Testis (tissue), 5 donors: ENCODE measurements at places on chromosomes 2 and 18. TPM values are rescaled to one million over a fixed set of nuclear protein-coding genes. Genes with fewer than 3 reads are reported as not detected.

DNA sequence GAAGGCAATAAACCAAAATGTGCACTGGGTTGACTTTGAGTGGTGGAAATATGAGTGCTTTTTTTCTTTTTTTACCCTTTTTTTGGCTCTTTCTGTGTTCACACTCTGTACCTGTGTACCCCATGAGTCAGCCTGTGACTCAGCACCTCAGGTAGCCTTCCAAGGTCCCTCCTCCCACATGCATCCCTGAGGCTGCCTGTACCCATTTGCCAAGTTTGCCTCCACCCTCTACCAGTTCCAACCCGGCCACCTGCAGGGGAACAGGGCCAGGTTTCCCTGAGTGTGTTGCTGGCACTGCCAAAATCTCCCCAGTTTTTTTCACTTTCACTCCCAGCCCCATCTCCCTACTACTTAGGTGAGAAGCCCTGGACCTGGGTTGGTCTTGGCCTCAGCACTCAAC is 14.0 kb downstream of the CXCR1 start:
- no peak for DNase-seq

GRCh38 chr2:106886916-106887758 is 1.2 kb upstream of the ST6GAL2 start:
- peak; percentile 73 for DNase-seq

ANO7 gene
- polyA plus RNA-seq = 1.2 TPM

SCN1A gene
- 0.04 TPM for polyA plus RNA-seq

KCNG2 gene
- polyA plus RNA-seq = 0.50 TPM

LBX2 gene
- 0.33 TPM for polyA plus RNA-seq

CDCA7 gene
- polyA plus RNA-seq = 10.8 TPM

PSMA8 gene
- 36.1 TPM for polyA plus RNA-seq

DNA sequence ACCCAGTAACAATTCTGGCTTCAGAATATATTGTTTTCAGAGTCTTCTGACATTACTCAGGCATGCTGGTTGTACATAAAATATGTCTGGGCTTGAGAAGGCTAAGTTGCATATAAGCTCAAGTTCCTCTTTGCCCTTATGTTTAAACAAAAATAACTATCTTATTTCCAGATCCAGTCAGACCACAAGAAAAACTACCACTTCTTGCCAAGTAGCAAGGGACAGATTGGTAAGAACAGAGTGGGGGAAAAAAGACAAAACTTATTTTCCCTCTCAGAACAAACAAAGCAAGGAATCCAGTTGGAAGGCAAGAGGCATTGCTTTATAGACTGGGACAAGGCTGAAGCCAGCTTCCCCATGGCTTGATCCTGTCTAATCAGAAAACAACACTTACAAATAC is 1036.7 kb upstream of the CELF4 start:
- DNase-seq = no peak

- DNase-seq = no peak
Observed at GRCh38 chr2:121505005-121505404, 25.7 kb upstream of the RNU4ATAC start.

TFPI gene
- 13.5 TPM for polyA plus RNA-seq

MEX3C gene
- polyA plus RNA-seq = 254 TPM

DNA sequence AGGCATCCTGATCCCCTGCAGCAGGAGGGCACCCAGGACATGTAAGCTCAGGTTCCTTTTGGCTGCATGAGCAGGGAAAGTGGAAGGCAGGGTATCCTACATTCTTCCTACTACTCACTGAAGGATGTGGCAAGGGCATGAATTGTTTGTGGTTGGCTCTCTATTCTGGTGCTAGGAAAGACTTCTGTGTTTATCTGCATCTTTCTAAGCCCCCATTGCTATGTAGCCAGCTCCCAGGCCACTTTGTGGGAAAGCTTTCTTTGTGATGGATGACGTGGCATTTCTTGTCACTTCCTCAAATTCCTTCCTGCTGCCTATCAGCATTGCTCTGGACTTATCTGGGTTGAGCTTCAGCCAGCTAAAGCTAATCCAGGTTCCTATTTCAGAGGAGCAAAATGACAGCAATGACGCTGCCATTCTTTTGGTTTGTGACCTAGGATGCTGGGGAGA is 46.2 kb downstream of the MEIS1 start:
- no peak for DNase-seq

DNA sequence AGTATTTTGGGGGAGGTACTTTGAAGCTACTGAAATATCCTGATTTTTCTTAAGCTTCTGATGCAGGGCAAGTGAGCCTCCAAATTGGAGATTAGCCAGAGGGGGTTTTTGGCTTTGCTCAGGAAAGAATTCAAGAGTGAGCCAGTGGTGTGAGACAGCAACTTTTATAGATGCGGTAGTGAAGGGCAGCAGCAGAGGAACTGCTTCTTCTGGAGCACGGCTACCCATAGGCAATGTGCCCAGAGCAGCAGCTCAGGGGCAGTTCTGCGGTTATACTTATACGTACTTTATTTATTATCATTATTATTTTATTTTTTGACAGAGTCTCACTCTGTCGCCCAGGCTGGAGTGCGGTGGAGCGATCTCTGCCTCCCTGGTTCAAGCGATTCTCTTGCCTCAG is 19.8 kb upstream of the NT5DC4 start:
- DNase-seq = no peak

DNA sequence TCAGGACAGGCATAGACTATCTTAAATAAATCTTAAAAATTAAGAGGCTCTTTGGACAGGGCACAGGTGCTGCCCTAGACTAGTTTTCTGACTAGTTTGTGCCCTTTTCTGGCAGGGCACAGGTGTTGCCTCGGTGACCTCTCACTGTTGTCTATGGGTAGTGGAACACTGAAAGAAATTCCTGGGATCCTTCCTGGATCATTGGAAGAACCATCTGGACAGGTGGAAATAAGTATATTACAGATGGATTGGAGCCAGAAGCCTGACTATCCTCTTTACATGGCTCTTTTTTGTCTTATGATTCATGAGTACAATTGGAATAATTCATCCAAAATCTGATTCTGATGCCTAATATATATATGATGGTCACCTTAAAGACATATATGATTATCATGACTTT is 286.6 kb downstream of the RIT2 start:
- no peak for DNase-seq

- no peak for DNase-seq
Observed at GRCh38 chr18:76672627-76673026, 149.7 kb upstream of the ZNF236 start.

RGPD4 gene
- polyA plus RNA-seq = 2.7 TPM

KDM3A gene
- 126 TPM for polyA plus RNA-seq

SKOR2 gene
- 0.59 TPM for polyA plus RNA-seq

DNA sequence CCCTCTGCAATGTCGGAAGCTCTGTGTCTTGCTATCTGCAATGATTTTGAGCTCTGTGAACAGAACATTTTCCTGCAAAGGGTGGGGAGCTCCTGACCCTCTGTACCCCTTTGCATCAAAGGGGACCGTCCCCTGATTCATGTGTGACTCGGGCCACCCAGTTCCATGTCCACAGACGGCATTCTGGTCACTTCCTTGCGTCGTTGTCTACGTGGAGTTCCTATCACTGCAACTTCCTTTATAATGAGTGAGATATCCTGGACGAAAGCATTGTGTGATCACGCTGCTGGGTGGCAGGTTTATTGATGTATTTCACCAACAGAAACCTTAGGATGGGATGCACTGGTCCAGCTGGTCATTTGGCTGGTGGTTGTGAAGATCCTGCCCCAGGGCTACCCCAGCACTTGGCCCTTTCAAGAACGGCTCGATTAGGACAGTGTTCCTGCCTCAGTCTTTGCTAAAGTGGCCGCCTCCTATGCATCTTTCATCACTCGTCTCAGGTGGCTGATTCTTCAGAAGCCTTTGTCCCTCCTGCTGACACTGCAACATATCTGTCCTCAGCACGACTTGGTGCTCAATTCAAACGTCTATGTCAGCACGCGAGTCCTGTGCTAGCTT is 202.7 kb downstream of the ACKR3 start:
- no peak for DNase-seq

DSEL gene
- 2.7 TPM for polyA plus RNA-seq

DNA sequence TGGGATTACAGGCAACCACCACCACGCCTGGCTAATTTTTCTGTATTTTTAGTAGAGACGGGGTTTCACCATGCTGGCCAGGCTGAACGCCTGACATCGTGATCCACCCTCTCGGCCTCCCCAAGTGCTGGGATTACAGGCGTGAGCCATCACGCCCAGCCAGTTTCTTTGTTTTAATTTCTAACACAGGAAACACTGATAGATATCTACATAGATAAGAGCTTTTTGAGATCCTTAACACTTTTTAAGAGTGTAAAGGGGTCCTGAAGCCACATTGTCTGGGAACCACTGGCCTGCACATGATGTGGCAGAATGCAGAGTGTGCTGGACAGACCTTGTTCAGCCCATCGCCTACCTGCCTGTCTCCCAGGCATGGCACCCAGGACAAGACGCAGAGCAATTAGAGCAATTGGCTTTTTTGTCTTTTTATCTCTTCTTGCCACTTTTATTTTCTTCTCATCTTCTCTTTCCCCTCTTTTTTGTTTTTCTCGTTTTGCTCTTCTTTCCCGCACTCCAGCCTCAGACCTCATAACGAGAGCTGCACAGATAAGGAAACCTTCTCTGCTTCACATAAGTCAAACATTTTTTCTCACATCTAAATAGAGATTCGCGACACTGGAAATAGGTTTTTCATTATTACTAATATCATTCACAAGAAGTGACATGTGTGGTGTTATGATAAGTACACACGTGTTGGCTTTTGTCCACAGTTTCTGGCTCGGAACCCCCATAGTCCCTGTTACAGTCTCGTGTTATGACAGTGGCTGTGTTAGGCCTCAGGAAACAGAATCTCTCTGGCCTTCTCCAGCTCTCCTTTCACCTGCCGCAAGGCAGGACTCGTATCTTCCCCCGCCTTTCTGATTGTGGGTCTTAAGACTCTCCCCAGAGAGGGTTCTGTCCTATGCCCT is 25.2 kb upstream of the GPR55 start:
- DNase-seq = no peak

- no peak for DNase-seq
Observed at GRCh38 chr2:142954493-142954892, 77.0 kb downstream of the KYNU start.

FBXO36 gene
- polyA plus RNA-seq = 16.8 TPM

CFAP221 gene
- polyA plus RNA-seq = 91.2 TPM

KCNE4 gene
- polyA plus RNA-seq = 3.3 TPM

DNA sequence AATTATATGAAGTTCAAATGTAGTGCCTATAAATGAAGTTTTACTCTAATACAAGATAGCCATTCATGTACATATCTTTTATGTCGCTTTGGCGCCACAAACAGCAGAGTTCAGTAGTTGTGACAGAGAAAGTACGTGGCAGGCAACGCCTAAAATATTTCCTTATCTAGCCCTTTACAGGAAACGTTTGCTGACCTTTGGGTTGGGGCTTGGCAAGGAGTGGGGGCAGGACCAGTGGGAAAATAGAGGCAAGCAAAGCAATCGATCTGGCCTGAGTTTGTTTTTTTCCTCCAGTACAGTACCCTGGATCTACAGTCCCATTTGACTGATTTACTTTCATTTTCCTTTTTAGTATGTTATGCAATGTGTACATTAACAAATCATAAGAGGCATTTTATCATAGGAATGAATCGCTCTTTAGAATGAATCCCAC is 13.1 kb downstream of the CCDC68 start:
- no peak for DNase-seq

DNA sequence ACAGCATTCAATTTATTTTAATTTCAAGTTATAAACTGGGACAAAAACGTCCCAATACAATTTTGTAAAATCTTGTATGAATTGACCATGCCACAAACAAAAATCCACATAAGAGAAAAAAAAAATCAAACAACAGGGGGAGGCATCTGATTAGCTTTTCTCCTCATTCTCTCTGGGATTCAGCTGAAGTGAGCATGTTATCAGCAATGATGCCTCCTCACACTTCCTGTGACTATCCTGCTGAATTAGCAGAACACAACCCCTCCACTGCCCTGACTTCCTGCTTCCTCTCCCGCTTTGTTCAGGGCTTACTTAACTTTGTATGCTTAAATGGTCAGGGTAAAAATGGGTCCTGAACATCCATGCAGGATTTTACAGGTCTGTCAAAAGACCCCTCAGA is 132.2 kb upstream of the ITGB6 start:
- no peak for DNase-seq

B3GNT7 gene
- polyA plus RNA-seq = 2.6 TPM

GRCh38 chr18:47050468-47050867 is 15.0 kb upstream of the ELOA2 start:
- DNase-seq = peak; percentile 25

DNA sequence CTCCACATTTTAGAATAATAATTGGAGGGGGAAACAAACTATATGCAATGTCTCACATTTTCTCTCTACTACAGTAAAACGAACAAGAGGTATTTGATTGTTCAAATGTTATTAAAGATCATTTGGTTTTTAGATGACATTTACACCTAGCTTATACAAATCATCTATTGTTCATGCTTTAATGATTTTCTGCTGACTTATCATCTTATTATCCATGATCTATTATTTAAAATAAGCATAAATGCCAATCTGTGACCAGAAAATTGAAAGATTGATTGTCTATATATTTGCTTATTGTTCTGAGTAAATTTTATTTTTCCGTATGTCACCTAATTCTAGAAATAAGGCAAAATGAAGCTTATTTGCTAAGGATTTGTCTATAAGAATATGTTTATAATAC is 537.2 kb downstream of the KCNJ3 start:
- DNase-seq = no peak

- no peak for DNase-seq
Observed at GRCh38 chr2:235148201-235149170, 196.7 kb downstream of the SH3BP4 start.

ECEL1 gene
- polyA plus RNA-seq = 4.3 TPM

- no peak for DNase-seq
Observed at GRCh38 chr2:34050413-34050812, 451.3 kb upstream of the FAM98A start.

DNA sequence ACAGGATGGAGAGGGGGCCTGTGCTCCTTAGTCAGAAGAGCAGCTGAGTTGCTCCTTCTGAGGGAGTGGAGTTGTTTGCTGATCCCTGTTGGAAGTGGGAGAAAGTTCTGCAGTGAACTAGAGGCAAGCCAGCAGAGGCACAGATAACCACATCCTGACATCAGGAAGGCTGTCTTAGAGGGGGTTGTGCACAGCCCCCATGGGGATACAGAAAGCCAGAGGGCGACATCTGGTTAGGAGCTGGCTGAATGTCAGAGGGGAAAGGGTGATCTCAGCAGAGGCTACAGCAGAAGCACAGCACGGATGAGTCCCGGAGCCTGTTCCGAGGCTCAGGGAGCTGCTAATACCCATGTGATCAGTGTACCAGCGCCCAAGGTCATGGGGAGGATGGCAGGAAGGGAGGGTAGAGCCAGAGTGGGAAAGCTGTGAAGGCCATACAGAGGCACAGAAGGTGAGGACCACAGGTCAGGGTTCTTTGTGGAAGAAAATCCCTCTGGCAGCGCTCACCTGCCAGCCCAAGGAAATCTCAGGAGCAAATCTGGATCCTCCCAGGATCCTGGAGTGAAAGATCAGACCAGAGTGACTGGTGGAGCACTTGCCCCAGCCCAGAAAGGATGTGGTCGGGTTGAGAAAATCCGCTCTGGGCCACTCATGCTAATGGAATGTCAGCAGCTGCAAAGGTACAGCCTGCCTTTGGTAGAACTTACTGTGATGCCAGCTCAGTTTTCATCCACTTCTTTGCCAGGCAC is 111.8 kb downstream of the STPG4 start:
- peak; percentile 87 for DNase-seq

- no peak for DNase-seq
Observed at GRCh38 chr18:75063196-75063595, 145.7 kb downstream of the PTGR3 start.
